ENCODE measurements at places on chromosomes 2 and 18.
A peak's percentile ranks its signal among the peaks of the same experiment; 100 is the strongest.

DNA sequence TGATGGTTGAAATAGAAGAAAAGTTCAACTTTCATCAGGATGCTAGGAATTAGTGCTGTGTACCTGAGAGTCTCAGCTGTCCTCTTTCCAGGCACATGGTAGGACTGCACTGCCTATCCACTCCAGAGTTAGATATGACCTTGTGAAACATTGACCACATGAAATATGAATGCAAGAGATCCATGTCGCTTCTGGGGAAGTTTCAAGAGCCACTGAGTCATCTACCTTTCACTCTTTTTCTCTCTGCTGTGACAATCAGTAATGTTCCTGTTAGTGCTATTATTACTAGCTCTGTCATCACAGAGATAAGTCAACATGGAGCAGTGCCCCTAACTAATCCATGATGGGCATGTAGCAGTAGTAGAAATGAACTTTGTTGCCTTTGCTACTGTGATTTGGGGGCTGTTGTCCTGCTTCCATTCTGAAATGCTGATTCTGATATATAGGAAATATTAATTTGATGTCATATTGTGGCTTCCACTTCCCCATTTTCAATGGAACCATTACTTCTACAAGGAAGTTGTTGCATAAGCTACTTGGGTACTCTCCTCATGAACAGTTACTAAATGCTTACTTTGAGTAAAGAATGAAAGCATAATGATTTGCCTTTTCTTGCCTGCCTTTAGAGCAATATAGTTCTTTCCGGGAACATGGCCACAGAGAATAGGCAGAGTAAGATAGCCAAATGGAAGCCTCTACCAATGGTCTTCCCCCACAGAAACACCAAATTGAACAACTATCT lies 192.8 kb upstream of the ZNF521 start:
- no peak overlapping the region for H3K27ac ChIP-seq
- H3K27me3 ChIP-seq: no peaks in the 10 kb centered on the region
- H3K4me1 ChIP-seq: no peaks in the 10 kb centered on the region
- DNase-seq: no peak
- H3K4me3 ChIP-seq: no peak overlapping the region

DNA sequence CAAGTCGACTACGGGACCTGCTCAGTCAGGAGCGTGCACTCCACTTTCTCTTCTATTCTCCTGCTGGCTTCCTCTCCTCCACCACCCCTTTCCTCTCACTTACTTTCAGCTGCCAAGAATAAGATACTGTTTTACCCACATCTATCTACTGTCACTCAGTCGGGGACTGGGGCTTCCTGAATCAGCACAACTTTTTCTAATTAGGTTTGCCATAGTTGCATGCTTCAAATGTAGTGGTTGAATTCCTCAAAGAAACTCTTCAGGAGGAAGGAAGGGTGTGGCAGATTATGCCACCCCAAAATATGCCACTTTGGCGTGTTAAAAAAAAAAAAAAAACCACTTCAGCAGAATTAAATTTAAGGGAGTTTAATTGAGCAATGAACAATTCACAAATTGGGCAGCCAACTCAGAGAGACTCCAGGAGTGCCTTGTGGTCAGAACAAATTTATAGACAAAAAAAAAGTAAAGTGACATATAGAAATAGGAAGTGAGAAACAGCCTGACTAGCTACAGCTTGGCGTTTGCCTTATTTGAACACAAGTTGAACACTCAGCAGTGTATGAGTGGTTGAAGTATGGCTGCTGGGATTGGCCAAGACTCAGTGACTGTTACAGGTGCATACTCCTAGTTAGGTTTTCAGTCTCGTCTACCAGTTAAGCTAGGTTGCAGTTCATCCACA lies 32.5 kb upstream of the RMDN2 start:
- no peaks in the 10 kb centered on the region for H3K27me3 ChIP-seq
- no peaks in the 10 kb centered on the region for H3K36me3 ChIP-seq
- H3K4me1 ChIP-seq: peaks cover 2% of the 10 kb centered on the region
- no peak for DNase-seq
- H3K27ac ChIP-seq: no peak overlapping the region

- H3K4me1 ChIP-seq: peaks cover 1% of the 10 kb centered on the region
- no peak overlapping the region for H3K4me3 ChIP-seq
- no peaks in the 10 kb centered on the region for H3K36me3 ChIP-seq
- DNase-seq: no peak
- no peak overlapping the region for H3K27ac ChIP-seq
- no peaks in the 10 kb centered on the region for H3K27me3 ChIP-seq
Observed at GRCh38 chr2:65294701-65295100, 67.1 kb downstream of the ACTR2 start.

- DNase-seq: no peak
- no peak overlapping the region for H3K27ac ChIP-seq
- no peaks in the 10 kb centered on the region for H3K4me1 ChIP-seq
- H3K36me3 ChIP-seq: no peaks in the 10 kb centered on the region
- H3K27me3 ChIP-seq: no peaks in the 10 kb centered on the region
Observed at GRCh38 chr2:188534875-188535274, 243.2 kb downstream of the GULP1 start.

DNA sequence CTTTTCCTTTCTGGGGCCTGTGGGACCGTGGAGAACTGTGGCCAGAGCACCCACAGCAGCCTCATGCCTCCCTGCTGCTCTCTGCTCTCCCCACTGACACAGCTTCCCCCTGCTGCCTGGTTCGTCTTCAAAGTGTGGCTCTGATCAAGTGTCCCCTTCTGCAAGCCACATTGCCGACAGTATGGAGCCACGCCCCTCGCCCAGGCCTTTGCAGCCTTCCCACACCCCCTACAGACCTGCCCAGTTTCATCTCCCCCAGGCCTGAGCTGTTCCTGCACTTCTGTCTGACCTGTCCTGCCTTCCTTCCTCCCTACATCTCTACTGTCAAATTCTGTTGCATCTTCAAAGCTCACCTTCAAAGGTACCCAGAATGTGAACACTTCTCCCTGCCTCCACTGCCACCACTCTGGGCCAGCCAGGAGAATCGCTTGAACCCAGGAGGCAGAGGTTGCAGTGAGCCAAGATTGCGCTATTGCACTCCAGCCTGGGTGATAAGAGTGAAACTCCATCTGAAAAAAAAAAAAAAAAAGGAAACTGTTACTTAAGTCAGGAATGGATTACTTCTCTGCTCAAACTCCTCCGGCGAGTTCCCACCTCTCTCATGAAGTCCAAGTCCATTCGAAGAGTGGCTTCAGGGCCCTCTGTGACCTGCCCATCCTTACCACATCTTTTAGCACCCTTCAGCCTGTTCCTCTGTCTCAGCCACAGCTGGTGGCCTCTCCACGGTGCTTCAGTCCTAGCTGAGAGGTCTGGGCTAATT lies 29.0 kb upstream of the CATIP start:
- H3K4me1 ChIP-seq: peaks cover 18% of the 10 kb centered on the region
- H3K27me3 ChIP-seq: no peaks in the 10 kb centered on the region
- H3K27ac ChIP-seq: no peak overlapping the region
- no peaks in the 10 kb centered on the region for H3K36me3 ChIP-seq
- no peak for DNase-seq

DNA sequence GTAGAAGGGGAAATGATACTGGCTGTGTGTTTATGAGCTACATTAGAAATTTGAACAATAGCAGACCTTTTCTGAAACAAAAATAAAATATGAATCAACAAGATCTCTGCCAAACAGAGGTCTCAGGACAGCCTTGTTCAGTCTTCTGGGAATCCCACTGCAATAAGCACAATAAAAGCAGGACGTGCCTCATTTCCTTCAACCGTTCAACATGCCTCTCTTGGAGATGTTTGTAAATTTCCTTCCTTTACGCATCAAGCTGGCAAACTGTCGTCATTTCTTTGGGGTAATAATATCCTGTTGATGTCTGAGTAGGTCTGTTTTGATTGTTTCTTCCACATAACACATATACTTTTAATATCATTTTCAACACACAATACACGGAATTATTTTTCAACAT lies 77.2 kb downstream of the TCF4 start:
- no peaks in the 10 kb centered on the region for H3K36me3 ChIP-seq
- peak; percentile 25 for DNase-seq
- H3K27me3 ChIP-seq: no peaks in the 10 kb centered on the region
- peak overlapping the region; percentile 23 for H3K27ac ChIP-seq

DNA sequence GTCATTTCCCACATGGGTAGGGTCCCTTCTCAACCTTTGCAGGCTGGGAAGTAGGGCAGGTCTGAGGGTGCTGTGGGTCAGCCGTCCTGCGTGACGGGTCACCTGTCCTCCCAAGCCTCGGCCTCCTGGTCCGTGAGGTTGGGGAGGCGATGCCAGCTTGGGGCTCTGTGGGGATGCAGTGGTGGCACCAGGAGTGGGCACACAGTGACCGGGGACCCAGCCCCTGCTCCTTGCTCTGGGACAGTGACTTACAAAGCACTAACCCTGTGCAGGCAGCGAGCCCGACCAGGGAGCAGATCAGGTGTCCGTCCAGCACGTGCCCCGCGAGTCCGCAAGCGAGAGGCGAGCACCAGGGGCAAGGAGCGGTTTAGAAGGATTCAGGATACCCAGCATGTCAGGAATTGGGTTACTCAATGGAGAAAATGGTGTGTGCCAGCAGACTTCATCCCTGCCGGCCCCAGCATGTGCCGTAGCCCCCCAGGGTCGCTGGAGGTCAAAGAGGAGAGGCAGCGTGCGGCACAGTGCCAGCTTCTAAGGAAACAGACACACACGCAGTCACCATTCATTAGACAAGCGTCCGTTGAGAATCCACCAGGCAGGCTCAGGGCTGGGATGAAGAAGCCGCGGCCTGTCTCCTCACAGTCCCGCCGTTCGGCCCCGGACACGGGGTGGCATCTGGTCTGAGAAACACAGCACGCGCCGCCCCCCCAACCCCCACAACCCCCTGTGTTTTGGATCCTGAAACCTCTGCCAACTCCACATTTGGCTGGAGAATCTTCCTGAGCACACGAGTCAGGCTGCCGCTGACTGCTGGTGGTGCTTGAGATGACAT lies 11.7 kb downstream of the COLEC11 start:
- H3K36me3 ChIP-seq: no peaks in the 10 kb centered on the region
- H3K27ac ChIP-seq: no peak overlapping the region
- H3K27me3 ChIP-seq: no peaks in the 10 kb centered on the region
- no peak overlapping the region for H3K4me3 ChIP-seq

DNA sequence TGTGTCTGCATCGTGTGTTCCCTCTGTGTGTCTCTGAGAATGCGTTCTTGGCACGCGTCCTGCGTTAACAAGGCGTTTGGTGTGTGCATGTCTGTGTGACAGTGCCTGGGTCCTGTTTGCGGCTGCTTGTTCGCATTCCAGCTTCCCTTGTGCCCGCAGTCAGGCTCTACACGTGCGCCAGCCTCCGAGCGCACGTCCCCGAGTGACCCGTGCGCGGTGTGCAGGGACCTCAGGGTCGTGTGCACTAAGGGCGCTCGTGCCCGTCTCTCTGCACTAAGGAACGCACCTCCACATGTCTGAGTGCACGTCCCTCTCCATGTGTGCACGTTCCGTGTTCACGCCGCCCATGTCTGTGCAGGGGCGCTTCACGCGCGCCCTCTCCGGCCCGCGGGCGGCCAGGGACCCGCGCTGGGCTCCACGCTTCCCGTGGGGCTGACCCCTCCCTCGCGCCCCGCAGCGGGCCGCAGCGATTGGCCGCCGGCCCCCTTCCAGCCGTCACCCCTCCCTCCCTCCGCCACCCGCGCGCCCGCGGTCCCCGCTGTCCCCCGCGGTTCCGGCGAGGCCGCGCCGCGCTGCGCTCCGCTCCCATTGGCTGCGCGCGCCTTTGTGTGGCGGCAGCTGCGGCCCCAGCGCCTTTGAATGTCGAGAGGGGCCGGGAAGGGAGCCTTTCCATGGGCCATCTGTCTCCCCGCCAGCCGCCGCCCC lies 229.4 kb downstream of the HAUS1 start:
- peak overlapping the region; percentile 40 for H3K4me3 ChIP-seq
- no peak overlapping the region for H3K27ac ChIP-seq
- no peaks in the 10 kb centered on the region for H3K36me3 ChIP-seq

GRCh38 chr2:231615058-231615671 lies 22.5 kb downstream of the TEX44 start:
- peaks cover 36% of the 10 kb centered on the region for H3K4me1 ChIP-seq
- H3K36me3 ChIP-seq: no peaks in the 10 kb centered on the region
- DNase-seq: no peak
- no peaks in the 10 kb centered on the region for H3K27me3 ChIP-seq
- peak overlapping the region; percentile 97 for H3K27ac ChIP-seq
- H3K4me3 ChIP-seq: peak overlapping the region; percentile 68

GRCh38 chr2:182642328-182642727 lies 73.7 kb upstream of the DNAJC10 start:
- H3K36me3 ChIP-seq: no peaks in the 10 kb centered on the region
- no peak overlapping the region for H3K27ac ChIP-seq
- peak; percentile 57 for DNase-seq

DNA sequence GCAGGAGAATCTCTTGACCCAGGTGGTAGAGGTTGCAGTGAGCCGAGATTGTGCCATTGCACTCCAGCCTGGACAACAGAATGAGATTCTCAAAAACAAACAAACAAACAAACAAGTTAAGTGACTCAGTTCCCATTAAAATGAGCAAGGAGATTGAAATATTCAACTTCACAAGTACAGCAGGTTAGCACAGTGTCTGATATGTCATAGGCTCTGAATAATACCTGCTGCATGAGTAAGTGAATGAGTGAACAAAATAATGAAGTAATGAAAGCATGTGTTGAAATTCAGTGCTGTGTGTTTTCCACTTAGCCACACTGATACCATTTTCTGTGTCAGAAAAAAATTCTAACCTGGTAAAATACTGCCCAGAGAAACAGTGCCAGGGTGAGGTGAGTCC lies 41.9 kb upstream of the SETBP1 start:
- H3K4me3 ChIP-seq: no peak overlapping the region
- no peaks in the 10 kb centered on the region for H3K4me1 ChIP-seq
- no peaks in the 10 kb centered on the region for H3K36me3 ChIP-seq
- H3K27me3 ChIP-seq: no peaks in the 10 kb centered on the region
- H3K27ac ChIP-seq: no peak overlapping the region

- H3K27me3 ChIP-seq: peaks cover 4% of the 10 kb centered on the region
- no peak overlapping the region for H3K27ac ChIP-seq
- peaks cover 8% of the 10 kb centered on the region for H3K4me1 ChIP-seq
- no peaks in the 10 kb centered on the region for H3K36me3 ChIP-seq
- H3K4me3 ChIP-seq: no peak overlapping the region
Observed at GRCh38 chr18:49704334-49704733, 109.0 kb downstream of the ACAA2 start.

DNA sequence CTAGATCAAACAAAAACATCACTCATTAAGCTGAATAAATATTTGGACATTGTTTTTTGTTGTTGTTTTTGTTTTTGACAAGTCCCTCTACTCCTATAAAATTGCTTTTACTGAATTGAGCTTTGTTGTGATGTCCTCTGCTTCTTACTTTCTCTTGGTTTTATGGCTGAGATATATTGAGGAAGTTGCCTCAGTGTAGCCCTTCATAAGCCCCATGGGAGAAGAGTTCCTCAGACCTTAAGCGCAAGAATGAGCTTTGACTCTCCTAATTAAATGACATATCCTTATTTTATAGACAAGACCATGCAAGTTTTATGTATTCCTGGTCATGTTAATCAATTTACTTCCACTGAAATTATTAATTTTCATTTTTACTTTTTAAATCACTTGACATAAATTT lies 54.9 kb downstream of the CERKL start:
- H3K4me1 ChIP-seq: no peaks in the 10 kb centered on the region
- no peak for DNase-seq
- H3K27me3 ChIP-seq: peaks cover 7% of the 10 kb centered on the region
- H3K4me3 ChIP-seq: no peak overlapping the region

- no peaks in the 10 kb centered on the region for H3K27me3 ChIP-seq
- no peaks in the 10 kb centered on the region for H3K36me3 ChIP-seq
- H3K4me1 ChIP-seq: peaks cover 40% of the 10 kb centered on the region
Observed at GRCh38 chr2:152585830-152586484, 131.3 kb downstream of the PRPF40A start.
